Stimulated activated CD4-positive, alpha-beta T cell treated with anti-CD3 and anti-CD28 coated beads, Interleukin-12 subunit alpha, Interleukin-12 subunit beta, amount 100 ng/mL, for 48 hours (primary cell): ENCODE measurements at places on chromosomes 1 and 21.
A peak's percentile ranks its signal among the peaks of the same experiment; 100 is the strongest.

DNA sequence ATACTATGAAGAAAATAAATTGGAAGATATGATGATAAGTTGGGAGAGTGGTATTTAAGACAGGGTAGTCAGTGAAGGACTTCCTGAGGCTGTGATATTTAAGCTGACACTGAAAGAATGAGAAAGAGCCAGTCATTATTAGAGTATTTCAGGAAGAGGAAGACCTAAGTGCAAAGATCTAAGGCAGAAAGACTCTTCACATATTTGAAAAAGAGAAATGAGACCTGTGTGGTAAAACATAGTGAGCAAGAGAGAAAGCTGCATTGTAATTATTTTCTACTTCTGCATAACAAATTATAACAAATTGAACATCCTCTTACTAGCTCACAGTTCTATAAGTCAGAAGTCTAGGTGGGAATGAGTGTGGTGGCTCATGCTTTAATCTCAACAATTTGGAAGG lies 34.6 kb upstream of the DOCK7 start:
- no peak for DNase-seq

- no peak for DNase-seq
Observed at GRCh38 chr1:115838431-115839028, 2.4 kb downstream of the NHLH2 start.

DNA sequence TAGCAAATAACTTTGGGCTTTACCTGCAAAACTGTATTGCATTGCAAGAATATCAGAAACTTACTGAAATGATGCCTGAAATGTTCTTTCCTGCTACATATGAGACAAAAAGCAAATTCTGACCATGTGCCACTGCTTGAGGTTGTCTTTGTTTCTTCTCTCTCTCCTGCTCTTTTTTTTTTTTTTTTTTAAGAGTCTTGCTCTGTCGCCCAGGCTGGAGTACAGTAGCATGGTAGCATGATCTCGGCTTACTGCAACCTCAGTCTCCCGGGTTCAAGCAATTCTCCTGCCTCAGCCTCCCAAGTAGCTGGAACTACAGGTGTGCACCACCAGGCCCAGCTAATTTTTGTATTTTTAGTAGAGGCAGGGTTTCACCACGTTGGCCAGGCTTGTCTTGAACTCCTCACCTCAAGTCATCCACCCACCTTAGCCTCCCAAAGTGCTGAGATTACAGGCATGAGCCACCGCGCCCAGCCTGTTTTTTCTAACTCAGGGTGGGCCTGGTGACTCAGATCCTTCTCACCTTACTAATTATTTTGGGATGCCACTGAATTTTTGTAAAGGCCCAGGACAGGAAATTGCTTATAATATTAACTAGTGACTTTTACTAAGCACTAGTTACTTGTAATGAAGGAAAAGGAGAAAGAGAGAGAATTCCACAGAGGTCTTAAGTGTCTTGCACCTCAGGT lies 35.9 kb downstream of the DNASE2B start:
- DNase-seq: no peak

- DNase-seq: no peak
Observed at GRCh38 chr1:16053781-16054502, 10.4 kb downstream of the CLCNKB start.

DNA sequence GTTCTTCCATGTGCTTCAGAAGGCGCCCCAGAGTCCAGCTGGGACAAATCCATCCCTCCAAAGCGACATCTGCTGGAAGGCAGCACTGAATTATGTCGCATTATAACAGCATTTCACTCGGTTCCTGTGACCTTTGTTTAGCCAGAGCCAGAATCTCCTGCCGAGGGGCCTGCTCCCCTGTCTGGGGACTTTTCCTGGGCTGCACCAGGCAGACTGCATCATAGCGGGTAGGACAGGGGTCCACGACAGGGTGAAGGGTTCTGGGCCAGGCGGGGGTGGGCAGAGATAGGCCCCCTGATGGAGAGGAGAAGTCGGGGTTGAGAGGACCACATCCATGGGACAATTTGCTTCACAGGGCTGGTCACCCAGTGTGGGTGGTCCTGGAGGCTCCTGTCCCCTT lies 276.9 kb downstream of the MATN1 start:
- no peak for DNase-seq

- no peak for DNase-seq
Observed at GRCh38 chr1:184418652-184419349, 32.0 kb downstream of the C1orf21 start.

DNA sequence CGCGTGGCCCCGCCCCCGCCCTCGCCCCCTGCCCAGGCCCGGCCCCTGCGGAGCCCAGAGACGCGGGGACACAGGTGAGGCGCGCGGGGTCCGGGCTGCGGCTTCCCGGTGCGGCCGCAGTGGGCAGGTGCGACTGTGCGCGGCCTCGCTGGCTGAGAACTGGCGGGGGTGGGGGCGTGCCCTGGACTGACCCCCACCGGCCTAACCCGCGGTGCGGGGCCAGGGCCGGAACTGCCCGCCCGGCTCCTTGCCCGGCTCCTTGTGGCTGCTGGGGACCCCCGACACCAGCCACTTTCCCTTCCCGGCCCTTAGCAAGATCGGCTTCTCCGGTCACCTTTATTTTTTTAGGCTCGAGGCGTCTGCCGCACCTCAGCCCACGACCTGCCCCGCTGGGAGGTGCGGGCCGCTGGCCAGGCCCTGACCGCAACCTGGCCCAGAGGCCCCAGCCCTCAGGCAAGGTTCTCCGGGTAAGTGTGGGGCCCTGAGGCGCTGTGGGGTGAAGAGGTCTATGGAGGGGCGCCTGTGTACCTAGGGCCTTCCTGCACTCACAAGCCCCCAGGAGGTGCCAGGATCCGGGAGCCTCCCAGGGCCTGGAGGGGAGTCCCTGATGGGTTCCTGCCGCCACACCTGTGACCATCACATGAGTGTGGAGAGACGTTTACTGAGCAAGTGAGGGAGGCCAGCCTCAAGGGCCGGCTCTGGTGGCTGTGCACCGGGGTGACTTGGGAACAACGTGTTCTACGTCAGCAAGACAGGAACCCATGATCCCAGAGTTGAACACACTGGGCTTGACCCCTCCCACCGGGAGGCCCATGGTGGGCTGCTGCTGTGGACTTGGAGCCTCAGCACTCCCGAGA lies at the start of gene SMIM1:
Gene SMIM1, plus strand, starts transcription at position 35 of the 857 bp plus-strand sequence. CDS start 2,625 bp downstream, outside the sequence.
- no peak for DNase-seq

GRCh38 chr1:233614743-233615521 lies 1.0 kb downstream of the KCNK1 start:
- no peak for DNase-seq

GRCh38 chr1:85611856-85612255 lies 31.3 kb downstream of the CCN1 start:
- DNase-seq: no peak

- DNase-seq: peak; percentile 38
Observed at GRCh38 chr1:42173155-42173933, 8.8 kb upstream of the GUCA2A start.

- no peak for DNase-seq
Observed at GRCh38 chr1:75341537-75341936, 207.3 kb downstream of the LHX8 start.

- no peak for DNase-seq
Observed at GRCh38 chr1:40664791-40665190, 691 bp downstream of the RIMS3 start.

GRCh38 chr1:152876827-152877226 lies 1.3 kb upstream of the SMCP start:
- no peak for DNase-seq

DNA sequence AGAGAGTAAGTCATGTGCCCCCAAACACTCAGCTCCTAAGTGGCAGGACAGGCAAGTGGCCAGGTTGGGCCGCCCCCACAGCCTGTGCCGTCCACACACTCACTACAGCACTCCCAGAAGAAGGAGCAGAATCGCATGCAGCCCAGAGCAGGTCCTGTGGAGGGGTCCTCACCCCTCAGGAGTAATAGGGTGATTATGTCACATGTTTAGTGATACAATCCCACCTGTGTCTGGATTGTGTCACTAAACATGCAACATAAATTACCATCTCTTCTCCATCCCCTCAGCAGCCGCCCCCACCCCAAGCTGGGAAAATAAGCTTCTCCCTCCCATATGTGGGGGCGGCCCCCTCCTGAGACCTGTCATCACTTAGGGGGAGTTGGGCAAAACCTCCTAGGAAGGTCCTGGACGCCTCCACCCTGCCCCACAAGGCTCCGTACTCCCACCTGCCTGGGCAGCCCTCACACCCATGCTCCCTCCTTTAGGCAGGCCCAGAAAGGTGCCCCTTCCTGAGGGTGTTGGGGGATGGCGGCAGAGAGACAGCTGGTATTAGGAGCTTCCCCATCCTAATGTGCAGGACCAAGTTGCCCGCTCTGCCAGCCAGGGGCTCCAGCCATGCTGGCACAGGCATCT lies 56.9 kb downstream of the STUM start:
- DNase-seq: no peak

GRCh38 chr1:18955131-18955440 lies 1.4 kb downstream of the IFFO2 start:
- DNase-seq: no peak

DNA sequence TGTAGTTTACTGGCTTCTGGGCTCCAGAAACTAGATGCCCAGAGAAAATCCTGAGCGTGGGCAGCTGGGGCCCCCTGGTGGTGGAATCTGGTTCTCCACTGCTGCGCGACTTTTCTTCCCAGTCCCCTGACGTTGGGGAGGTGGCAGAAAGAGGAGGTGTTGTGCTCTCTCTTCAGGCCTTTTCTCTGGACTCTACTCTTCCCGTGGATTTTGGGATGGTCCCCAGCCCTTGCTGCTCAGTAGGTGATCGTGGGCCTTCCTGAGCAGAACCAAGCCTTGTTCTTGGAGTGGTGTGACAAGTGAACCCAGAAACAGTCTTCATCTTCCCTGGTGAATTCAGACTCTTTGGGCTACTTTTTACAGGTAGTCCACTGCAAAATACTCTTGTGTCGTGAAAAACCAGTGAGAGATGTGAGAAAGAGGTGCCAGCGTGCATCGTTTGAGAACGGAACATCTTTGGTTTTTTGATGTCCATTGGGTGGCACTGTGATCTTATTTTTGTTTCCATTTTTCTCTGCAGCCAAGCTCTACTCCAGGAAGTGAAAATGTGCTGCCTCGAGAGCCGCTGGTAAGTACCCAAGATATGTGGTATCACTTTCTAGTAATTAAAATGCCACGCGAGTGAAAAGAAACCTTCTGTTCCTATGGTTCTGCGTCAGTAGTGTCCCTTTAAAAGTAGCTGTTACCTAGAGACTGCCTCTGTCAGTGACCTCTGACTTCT lies 20.2 kb downstream of the PEX14 start:
- DNase-seq: peak; percentile 62

- DNase-seq: no peak
Observed at GRCh38 chr1:162565460-162565859, 3.9 kb downstream of the UAP1 start.

GRCh38 chr1:234497589-234497988 lies 18.6 kb upstream of the TARBP1 start:
- no peak for DNase-seq

GRCh38 chr1:40039245-40039756 lies 1.2 kb upstream of the CAP1 start:
- no peak for DNase-seq

GRCh38 chr1:87583459-87583858 lies 254.8 kb downstream of the LMO4 start:
- no peak for DNase-seq

DNA sequence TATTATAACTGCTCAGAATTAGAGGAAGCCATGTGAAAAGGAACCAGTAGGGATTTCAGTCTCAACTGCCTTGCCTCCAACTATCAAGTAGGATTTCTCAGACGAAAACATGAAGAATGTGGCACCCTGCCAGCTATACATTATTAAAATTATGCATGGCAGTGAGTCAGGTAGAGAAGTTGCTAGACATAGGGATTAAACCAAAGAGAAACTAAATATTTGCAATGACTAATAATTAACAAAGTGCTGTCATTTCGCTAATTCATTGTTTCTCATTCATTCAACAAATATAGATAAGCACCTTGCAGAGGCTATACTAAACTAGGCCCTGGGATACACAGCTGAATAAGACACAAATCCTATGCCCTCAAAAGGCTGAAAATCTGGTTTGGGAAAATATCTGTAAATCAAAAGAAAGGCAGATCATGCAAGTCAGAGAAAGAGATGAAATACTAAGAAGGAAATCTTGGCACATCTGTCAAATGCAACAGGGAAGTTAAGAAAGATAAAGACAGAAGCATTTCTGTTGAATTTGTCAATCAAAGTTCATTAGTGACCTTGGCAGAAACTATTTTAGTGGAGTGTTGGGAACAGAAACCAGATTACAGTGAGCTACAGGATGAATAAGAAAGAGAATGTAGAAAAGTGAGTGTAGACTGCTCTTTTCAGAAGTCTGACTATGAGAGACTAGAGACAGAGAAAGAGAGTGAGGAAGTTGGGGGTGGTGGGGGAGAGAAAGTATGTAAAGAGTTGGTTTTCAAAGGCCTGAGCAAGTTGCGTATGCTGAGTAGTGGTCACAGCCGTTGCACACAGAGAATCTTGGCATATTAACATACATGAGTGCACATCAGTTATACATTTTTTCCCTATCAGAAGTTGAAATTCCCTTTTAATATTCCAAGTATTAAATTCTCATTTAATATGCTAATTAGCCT lies 14.7 kb upstream of the NBPF11 start:
- DNase-seq: no peak

DNA sequence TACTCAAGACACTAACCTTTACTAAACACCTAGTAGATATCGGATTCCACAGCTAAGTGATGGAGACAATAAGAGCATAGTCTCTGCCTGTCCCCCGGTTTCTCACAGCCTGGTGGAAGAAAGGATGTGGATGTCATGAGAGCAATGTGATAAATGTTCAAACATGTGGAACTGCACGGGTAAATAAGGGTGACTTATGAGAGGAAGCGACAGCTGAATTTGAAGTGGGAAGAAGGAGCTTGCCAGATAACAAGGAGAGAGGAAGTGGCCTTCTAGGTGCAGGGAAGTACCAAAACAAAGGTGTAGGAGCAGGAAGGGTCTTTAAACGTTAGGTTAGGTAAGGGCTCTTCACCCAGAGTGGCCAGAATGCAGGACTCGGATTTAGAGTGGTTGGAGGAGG lies 178.6 kb upstream of the NRIP1 start:
- no peak for DNase-seq

DNA sequence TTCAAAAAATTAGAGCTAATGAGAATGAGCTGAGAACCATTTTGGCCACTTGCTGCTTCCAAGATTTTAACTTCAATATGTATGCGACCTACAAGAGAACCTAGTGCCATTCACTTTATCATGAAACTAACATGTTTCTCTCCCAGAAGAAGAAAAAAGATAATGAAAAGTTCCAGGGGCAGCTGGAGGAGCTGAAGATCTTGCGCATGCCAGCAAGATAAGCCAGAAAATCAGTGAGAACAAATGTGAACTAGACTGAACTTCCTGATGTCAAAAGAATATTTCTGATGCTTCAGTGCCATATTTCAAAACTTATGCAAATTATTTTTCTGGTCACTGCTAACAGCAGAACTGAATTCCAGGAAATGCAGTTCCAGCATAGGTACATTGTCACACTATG lies 1265.1 kb downstream of the BRINP3 start:
- no peak for DNase-seq

DNA sequence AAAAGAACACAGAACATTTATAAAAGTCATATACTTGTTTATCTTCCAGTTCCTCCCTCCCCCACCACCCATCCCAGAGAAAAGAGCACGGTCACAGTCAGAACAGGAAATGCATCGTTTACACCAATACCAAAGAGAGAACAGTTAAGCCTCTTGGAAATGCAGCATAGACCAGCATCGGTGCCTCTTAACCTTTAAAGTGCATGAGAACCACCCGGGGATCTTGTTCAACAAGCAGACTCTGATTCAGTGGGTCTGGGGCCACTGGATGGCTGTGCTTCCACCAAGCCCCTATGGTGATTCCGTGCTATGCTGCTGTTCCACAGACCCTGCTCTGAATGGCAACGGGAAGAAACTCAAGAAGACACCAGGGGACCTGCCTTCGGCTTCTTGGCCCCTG lies 19.2 kb downstream of the FAM89A start:
- DNase-seq: no peak
